ENCODE measurements at places on chromosomes 3 and 15.

- DNase-seq: no peak
Measured at GRCh38 chr3:33007776-33008175, 56.3 kb downstream of the CCR4 start.

DNA sequence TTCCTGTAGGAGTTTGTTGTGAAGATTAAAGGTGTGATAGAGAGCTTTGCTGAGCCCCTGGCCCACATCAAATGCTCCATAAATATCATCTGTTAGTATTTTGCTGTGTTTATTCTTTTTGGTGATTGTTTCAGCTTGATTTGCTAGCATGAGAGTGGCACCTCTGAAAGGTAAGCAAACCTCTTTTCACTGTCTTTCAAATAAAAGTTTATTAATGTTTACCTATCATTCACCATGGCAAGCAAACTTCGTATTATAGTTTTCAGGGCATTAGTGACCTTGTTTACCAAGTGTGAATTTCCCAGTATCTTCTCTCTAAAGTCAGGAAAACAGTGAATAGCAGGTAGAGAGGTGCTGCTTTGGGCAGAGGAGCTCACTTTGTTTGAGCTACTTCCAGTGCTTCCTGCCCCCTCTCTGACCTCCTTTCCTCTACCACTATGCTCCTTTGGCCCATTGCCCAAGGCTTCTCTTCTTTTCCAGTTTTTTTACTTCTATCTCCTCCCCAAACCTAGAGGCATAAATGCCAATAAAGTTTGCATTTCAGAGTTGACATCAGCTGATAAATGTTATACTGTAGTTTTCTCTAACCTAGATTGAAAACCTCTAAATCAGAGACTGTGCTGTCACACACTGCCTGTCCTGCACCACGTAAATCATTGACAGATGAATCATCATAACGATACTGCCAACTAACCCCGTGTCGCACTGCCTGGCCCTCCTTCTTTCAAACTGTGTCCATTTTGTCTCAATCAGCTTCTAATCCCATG is 569.0 kb downstream of the TUSC7 start:
- peak; percentile 16 for DNase-seq

DNA sequence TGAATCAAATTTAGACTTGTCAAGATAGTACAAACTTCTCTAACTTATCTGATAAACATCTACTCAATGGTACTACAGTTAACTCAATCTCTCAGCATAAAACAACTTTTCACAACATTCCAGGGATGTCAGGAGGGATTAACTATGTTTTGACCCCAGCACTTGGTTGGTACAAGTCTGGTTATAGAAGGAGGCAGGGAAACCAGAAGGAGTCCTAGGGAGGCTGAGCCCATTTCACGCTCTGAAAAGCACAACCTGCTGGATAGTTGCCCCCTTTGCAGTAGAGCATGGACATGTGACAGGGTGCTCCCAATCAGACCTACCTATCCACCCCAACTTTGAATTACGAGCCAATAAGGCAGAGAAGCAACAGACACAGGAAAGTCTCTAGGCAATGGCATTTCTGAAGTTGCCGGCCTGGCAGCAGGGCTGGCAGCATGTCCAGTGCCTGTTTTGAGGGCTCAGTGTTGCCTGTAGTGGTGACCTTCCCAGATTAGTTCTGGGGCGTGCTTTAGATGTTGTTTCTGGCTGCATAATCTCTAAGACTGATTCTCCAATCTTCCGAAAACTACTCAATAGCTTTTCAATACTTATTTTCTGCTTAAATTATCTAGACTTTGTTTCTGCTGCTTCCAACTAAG is 8.2 kb downstream of the ANKUB1 start:
- DNase-seq: no peak

DNA sequence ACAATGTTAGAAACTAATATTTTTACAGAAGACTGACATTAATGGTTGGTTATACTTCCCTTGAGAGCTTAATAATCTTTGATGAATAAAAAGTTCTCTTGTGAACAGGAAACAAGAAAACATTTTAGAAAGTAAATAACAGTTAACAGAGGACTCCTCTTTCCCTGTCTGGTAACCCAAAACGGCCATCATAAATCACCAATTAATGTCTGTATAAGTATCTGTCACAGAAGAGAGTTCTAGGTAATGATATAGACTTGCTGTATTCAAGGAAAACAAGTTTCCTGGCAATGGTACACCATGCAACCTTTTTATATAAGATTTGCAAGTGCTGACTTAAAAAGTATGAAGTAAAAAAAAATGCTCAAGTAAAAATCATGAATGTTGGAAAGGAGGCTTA is 426.7 kb downstream of the SOX2 start:
- DNase-seq: no peak

DNA sequence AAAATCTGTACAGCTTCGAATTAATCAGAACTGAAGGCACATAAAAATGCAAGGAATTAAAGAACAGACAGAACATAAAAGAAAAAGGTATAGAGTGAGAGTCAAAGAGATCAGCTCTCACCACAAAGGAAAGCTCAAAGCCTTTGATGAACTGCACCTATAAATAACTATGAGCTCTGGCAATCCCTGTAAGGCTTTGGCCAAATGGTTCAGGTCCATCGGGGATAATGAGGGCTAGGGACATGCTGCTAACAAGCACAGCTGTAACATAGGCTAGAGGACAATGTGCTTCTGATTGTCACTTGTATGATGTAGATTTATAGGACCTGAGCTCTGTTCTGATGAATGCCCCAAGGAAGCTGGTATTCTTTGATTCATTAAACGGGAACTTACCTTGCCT is 113.9 kb upstream of the MRPL3 start:
- DNase-seq: no peak

- no peak for DNase-seq
Measured at GRCh38 chr3:88151358-88151757, 1.6 kb downstream of the C3orf38 start.

DNA sequence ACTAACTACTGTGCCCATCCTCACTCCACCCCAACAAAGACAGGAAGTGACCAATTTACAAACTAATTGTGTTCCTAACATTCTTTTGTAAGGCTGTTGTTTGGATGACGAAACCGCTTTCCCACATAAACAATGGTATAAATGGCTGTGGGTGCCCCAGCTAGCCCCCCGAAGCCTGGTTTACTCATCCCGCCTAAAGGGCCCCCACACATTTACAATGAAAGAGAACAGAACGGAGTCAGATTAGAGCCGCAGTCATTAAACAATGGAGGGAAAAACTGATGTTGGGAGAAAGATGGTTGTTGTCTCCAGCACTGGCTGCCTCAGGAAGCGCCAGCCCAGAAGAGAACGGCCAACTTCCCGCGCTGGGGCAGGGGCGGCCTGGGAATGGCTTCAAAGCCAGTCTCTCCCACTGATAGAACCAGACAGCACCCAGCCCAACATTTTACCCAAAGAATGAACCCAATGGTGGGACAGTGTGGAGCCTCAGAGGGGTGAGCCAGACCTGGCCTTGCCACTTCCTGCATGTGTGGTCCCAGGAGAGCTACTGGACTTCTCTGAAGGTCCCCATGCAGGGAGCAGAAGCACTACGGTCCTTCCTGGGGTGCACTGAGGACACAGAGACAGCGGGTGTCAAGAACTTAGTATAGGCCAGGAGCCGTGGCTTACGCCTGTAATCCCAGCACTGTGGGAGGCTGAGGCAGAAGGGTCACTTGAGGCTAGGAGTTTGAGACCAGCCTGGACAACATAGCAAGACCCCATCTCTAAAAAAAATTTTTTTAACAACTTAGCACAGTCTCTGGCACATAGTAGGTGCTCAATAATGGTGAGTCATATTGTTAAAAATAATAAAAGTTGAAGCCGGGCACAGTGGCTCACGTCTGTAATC is 75.8 kb upstream of the GATA2 start:
- no peak for DNase-seq

- DNase-seq: no peak
Measured at GRCh38 chr3:142424754-142425153, 23.1 kb downstream of the XRN1 start.

DNA sequence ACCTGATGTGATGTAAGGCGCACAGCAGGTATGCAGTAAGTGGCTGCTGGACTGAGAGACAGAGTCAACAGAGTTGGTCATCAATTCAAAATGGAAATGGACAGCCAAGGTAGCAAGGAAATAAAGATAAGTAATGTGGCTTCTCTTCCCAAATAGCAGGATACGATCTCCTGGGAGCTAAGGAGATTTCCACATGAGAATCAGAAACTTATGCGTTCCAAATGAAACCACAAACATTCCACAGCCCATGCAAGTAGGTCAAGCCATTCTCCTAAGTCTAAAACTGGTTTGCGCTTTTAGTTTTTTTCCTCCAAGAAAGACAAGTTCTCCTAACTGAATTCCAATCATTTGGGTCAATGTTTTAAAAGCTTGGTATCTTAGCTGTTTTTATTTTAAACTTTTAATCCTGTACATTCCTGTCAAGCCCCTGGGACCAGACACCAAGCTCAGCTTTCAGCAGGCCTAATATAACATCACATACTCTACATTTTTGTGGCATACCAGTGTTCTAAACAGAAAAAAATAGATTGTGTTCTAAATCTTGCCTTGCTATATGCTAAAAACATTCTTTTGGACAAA is 73.7 kb upstream of the TSPAN3 start:
- peak; percentile 49 for DNase-seq

- peak; percentile 51 for DNase-seq
Measured at GRCh38 chr15:55909036-55909811, 84.2 kb downstream of the NEDD4 start.

GRCh38 chr3:169118666-169119370 is 544.7 kb downstream of the MECOM start:
- no peak for DNase-seq

GRCh38 chr15:31254431-31255175 is 72.0 kb upstream of the KLF13 start:
- DNase-seq: no peak

GRCh38 chr15:101264011-101264410 is 12.2 kb upstream of the CHSY1 start:
- DNase-seq: no peak

Measured in SW 1271 (cell line).